Immature natural killer cell (primary cell): ENCODE measurements at places on chromosomes 11 and 22. TPM values are rescaled to one million over a fixed set of nuclear protein-coding genes. Genes with fewer than 3 reads are reported as not detected.

DDI1 gene
- not detected for polyA plus RNA-seq

KCNJ11 gene
- polyA plus RNA-seq = not detected

KCNJ4 gene
- polyA plus RNA-seq = not detected

C11orf86 gene
- polyA plus RNA-seq = not detected

PGA5 gene
- not detected for polyA plus RNA-seq

PELI3 gene
- 3.2 TPM for polyA plus RNA-seq

PRAME gene
- polyA plus RNA-seq = not detected

OR4B1 gene
- not detected for polyA plus RNA-seq

RBMXL2 gene
- not detected for polyA plus RNA-seq

HBG1 gene
- polyA plus RNA-seq = not detected

TRIM49 gene
- polyA plus RNA-seq = not detected

DNA sequence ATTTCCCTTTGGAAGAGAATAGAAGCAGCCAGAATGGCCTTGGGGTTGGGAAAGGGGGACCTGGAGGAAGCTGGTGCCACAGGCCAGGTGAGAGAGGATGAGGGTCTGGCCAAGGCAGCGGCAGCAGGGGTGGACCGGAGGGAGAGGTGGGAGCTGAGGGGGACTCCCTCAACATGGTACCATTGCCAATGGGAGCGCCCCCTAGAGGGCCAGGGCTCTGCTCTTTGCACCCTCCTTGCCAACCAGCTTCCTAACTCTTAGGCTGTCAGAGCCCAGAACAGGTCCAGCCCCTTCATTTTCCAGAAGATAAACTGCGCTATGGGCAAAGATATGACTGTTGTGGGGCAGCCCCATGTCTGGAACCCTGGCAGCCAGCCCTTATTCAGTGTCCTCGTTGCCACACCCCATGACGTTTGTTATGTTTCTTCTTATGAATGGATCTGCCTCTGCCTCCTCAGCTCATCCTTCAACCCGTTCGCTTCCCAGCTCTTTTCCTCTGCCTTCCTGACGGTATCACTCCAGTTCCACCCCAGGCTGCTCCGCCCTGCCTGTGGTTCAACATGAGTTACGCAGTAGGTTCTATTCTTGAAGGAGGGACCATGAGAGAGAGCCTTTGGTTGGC, 185.2 kb downstream of the GRIK4 start:
- H3K36me3 ChIP-seq = no peaks in the 10 kb centered on the region
- H3K27ac ChIP-seq = no peak overlapping the region
- H3K4me1 ChIP-seq = peaks cover 17% of the 10 kb centered on the region
- no peak for DNase-seq
- no peak overlapping the region for H3K4me3 ChIP-seq
- H3K27me3 ChIP-seq = peaks cover 3% of the 10 kb centered on the region

GRCh38 chr11:67599149-67599548, 7.6 kb upstream of the NDUFV1 start:
- H3K27ac ChIP-seq = no peak overlapping the region
- no peaks in the 10 kb centered on the region for H3K27me3 ChIP-seq
- H3K4me3 ChIP-seq = no peak overlapping the region
- no peaks in the 10 kb centered on the region for H3K36me3 ChIP-seq

DNA sequence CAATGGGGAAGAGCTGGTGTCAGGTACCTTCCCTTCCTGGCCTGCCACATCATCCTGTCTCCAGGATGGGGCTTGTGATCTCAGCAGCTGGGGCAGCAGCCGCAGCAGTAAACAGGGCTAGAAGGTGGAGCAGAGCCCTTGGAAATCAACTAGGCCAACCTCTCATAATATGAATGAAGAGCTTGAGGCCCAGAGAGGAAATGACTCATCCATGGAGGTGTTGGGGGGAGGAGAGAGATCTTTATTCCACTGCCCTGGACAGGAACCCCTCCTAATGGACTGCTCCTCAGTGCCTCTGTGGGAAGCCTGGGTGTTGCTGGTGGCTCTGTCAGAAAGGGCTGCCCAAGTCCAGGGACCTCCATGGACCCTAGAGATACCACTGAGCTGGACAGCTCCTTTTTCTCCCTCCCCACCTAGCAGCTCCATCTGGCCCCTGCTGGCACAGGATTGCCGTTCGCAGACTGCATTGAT, 111.8 kb downstream of the OSBP2 start:
- H3K4me1 ChIP-seq = no peaks in the 10 kb centered on the region
- peaks cover 11% of the 10 kb centered on the region for H3K27me3 ChIP-seq
- no peak overlapping the region for H3K27ac ChIP-seq
- DNase-seq = no peak
- no peaks in the 10 kb centered on the region for H3K36me3 ChIP-seq

DNA sequence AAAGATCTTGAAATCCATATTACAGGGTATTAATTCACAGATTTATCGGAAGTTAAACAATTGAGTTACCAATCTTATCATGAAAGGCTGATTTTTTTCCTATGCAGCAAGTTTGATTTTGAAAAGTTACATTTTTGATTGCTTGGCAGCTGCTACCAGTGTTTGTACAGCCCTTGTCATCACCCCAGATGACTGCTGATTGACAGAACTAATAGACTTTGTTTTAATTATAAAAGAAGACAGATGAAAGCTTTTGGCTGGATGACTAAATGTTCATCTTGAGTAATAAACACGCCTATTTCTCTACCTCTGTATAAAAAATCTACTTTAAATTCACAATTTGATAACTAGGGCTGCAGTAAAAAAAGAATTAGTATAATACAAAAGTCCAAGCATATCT, 259.7 kb downstream of the TTC28 start:
- H3K4me1 ChIP-seq = no peaks in the 10 kb centered on the region
- H3K36me3 ChIP-seq = no peaks in the 10 kb centered on the region
- DNase-seq = no peak
- H3K4me3 ChIP-seq = no peak overlapping the region

- DNase-seq = no peak
- H3K27ac ChIP-seq = no peak overlapping the region
- peaks cover 91% of the 10 kb centered on the region for H3K4me1 ChIP-seq
- H3K36me3 ChIP-seq = no peaks in the 10 kb centered on the region
Measured at GRCh38 chr11:48091426-48092102, 111.2 kb downstream of the PTPRJ start.

- DNase-seq = no peak
- no peak overlapping the region for H3K27ac ChIP-seq
- no peaks in the 10 kb centered on the region for H3K36me3 ChIP-seq
- no peak overlapping the region for H3K4me3 ChIP-seq
Measured at GRCh38 chr22:26339755-26340154, 89.3 kb upstream of the ASPHD2 start.

GRCh38 chr22:19879246-19879570, 24.5 kb upstream of the GNB1L start:
- DNase-seq = no peak
- no peaks in the 10 kb centered on the region for H3K36me3 ChIP-seq
- no peak overlapping the region for H3K27ac ChIP-seq
- no peaks in the 10 kb centered on the region for H3K27me3 ChIP-seq
- no peaks in the 10 kb centered on the region for H3K4me1 ChIP-seq
- no peak overlapping the region for H3K4me3 ChIP-seq

- H3K27ac ChIP-seq = no peak overlapping the region
- no peaks in the 10 kb centered on the region for H3K27me3 ChIP-seq
- H3K4me1 ChIP-seq = no peaks in the 10 kb centered on the region
- no peak overlapping the region for H3K4me3 ChIP-seq
Measured at GRCh38 chr11:131744847-131745246, 374.4 kb downstream of the NTM start.

- peaks cover 2% of the 10 kb centered on the region for H3K27me3 ChIP-seq
- H3K4me1 ChIP-seq = no peaks in the 10 kb centered on the region
- H3K27ac ChIP-seq = no peak overlapping the region
- no peak overlapping the region for H3K4me3 ChIP-seq
- no peak for DNase-seq
- H3K36me3 ChIP-seq = no peaks in the 10 kb centered on the region
Measured at GRCh38 chr11:92865352-92865751, 104.1 kb upstream of the MTNR1B start.

DNA sequence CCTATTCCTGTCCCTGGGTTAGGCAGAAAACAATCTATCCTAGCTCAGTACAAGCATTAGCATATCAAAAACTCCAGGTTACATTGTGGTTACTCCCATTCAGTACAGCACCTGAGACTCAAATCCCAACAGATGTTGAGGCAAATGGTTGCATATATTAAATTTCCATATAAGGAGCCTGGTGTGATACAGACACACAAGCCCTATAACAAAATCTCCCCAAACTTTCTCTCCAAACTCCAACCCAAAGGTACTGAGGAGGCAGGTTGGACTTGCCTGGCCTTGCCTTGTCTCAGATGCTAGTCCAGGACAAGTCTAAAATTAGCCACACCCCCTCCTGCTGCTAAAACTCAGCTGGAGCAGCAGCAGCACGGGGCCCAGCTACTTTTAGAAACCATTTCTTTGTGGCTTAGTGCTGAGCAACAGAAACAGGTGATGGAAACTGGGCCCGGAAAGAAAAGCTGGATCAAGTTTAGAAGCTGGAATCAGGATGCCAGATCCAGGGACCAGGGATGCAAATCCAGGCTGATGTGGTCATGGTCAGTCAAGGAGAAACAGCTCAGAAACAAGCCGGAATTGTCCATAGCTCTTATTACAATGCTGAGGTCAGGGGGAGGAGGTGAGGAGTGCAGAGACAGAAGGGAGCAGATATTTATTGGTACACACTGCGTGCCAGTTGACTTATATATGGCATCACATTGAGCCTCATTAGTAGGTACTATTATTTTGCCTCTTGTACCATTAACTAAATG, 73.7 kb upstream of the AMOTL1 start:
- H3K27ac ChIP-seq = no peak overlapping the region
- H3K27me3 ChIP-seq = peaks cover 7% of the 10 kb centered on the region
- no peaks in the 10 kb centered on the region for H3K36me3 ChIP-seq
- no peaks in the 10 kb centered on the region for H3K4me1 ChIP-seq
- no peak overlapping the region for H3K4me3 ChIP-seq
- DNase-seq = no peak

DNA sequence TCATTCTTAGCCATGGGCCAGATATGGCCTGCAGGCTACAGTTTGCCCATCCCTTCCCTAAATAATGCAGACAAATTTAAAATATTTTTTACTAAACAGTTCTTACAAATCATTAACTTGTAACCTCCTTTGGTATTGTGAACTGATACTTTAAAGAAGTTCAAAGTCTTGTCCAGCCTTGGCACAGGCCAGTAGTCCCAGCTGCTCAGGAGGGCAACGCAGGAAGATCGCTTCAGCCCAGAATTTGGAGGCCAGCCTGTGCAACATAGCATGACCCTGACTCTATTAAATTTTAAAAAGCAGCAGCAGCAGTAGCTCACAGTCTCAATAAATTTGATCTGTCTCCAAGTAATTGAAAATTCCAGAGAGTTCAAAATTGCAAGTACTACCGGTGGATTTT, 83.7 kb upstream of the ARHGAP32 start:
- DNase-seq = no peak
- no peak overlapping the region for H3K4me3 ChIP-seq

DNA sequence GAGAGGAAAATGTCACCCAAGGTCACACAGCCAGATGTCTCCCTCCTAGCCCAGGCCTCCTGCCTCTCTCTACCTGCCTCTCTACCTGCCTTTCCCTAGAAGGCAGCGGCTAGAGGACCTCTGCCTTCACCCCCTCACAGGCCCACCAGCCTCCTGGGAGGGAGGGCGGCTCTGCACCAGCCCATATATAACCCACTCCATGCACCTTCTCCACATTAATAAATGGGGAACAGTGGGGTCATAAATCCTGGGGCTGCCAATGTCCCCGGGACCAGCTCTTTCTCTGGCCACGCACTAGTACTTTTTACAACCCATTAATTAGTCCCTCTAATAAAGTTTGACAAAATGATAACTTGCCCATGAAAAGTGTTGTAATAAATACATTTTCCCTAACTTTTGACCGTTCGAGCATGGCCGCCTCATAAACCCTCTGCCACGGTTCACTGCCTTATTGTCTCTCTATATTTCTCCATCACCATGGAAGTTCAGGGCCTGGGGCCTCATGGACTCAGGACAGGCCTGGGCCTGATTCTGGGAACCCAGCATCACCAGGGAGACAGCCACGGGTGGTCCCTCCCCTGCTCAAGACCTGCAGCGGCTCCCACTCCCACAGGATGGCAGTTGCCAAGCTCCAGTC, 102.1 kb downstream of the MN1 start:
- H3K36me3 ChIP-seq = no peaks in the 10 kb centered on the region
- no peaks in the 10 kb centered on the region for H3K4me1 ChIP-seq
- H3K27ac ChIP-seq = no peak overlapping the region

GRCh38 chr11:69002110-69002569, 10.9 kb downstream of the MRGPRF start:
- peaks cover 20% of the 10 kb centered on the region for H3K4me1 ChIP-seq
- no peak overlapping the region for H3K4me3 ChIP-seq
- no peak overlapping the region for H3K27ac ChIP-seq
- H3K36me3 ChIP-seq = no peaks in the 10 kb centered on the region

DNA sequence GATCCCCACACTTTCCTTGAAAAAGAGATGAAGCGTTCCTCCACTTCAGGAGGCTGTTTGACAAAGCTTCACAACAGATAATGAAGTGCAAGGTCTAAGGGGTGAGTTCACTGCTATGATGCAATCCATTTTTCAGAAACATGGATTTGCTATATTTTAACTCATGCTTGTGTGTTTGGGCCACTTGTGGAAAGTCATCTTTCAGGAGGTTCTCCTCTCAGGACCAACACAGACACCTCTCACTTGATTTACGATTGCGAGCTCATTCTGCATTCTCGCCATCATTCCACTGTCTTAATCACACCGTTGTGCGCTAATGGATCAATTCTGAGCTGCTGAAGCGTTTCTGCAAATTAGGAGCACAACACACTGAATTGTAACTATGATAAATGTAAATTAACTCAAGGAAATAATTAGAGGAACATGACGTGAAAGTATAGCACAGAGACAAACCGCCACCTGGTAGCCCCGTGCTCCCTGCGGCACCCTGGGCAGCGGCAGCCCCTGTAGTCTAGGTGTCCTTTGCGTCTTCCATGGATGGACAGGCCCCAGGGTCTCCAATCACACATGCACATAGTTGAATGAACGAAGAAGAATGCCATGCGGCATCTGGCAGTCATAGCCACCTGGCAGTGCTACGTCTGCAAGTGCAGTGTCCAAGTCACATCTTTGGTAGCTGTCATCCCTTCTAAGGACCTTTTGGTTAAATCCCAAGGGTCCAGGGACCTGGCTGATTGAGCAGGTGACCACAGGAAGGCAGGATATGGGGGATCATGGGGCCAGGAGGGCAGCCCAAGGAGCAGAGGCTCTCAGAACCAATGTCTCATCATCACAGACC, 28.1 kb upstream of the RTL6 start:
- no peak for DNase-seq
- no peak overlapping the region for H3K27ac ChIP-seq
- no peaks in the 10 kb centered on the region for H3K36me3 ChIP-seq

DNA sequence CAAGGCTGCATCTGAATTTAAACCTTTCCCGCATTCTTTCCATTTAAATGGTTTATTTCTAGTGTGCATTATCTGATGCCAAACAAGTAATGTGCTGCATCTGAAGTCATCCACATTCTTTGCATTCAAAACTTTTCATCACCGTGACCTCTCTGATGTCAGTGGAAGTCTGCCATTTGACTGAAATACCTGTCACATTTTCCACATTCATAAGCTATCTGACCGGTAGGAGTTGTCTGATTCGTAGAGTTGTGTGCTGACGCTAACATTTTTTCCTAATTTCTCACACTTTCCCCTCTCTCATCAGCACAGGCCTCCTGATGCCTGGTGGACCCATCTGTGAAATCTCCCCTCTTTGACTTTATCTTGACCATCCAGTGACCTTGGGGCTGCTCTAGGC, 79.9 kb upstream of the BARX2 start:
- H3K27me3 ChIP-seq = peaks cover 7% of the 10 kb centered on the region
- H3K27ac ChIP-seq = no peak overlapping the region
- H3K4me1 ChIP-seq = no peaks in the 10 kb centered on the region

- peaks cover 6% of the 10 kb centered on the region for H3K4me1 ChIP-seq
- peak; percentile 69 for DNase-seq
- no peak overlapping the region for H3K27ac ChIP-seq
- H3K36me3 ChIP-seq = no peaks in the 10 kb centered on the region
Measured at GRCh38 chr22:42500161-42500835, 19.3 kb downstream of the RRP7A start.
